ENCODE measurements at places on chromosomes 6 and 20.

GRCh38 chr6:609905-610304, 47.0 kb downstream of the HUS1B start:
- no peak for DNase-seq

GRCh38 chr6:82408952-82409431, 45.4 kb downstream of the TPBG start:
- DNase-seq = no peak

- no peak for DNase-seq
These were observed 64.0 kb downstream of the ZNF217 start for GRCh38 chr20:53529658-53530057.

DNA sequence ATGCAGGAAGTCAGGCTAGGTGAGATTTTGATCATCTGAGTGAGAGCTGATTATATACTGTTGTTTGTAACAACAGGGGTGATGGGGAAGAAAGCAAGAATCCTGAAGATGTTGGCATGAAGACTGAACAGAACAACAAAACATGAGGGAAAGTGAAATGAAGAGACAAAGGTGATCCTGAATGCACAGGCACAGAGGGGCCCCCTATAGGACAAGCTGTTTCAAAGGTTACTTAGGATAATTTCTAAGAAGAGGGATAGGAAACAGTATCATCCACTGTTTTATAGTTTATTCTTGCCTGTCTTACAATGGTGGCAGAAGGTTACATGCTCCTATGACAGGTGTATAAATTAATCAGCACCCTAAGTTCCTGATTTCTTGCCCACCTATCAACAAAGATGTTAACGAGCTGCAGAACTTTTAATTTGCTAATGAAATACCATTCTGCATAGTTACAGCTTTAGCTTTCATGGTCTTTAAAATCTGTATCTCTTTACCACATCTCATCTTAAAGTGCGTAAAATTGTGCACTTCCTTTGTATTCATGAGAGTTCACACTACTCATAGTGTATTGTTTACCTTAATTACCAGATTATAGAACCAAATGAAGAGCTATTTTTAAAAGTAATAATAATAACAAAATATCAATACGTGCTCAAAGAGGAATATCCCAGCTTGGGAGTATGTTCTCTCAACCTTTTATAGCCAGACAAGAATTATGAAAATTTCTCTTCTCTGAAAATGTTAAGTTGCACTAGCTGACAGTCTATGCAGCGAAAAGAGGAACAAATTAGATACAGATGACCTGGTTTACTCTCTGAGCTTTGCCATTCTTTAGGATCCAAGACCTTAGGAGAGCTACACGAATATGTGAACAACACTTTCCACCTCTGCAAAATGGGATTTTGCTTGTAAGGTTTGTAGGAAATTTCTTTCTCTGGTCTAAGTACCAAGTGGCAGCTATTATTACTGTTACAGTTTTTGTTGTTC, 192.5 kb downstream of the EDN1 start:
- no peak for DNase-seq

- DNase-seq = no peak
These were observed 37.2 kb downstream of the SLC22A2 start for GRCh38 chr6:160221423-160221822.

DNA sequence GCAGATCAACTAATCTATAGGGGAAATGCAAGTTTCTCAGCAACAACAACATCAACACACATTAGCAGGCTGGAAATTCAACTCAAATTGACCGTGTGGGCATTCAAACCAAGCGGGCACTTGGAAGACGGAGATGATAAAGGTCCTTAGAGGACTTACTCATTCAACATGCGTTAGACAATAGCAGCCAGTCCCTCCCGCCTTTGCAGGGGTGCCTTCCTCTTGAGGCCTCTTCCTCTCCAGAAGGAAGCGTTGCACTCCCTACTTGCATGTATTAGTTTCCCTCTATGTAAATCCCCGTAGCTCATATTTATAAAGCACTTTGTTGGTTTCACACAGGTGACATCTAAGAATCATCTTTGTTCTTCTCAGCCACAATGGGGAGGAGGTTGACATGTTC, 300.8 kb upstream of the STXBP5 start:
- DNase-seq = no peak

GRCh38 chr20:12256806-12257205, 339.1 kb downstream of the BTBD3 start:
- DNase-seq = no peak

DNA sequence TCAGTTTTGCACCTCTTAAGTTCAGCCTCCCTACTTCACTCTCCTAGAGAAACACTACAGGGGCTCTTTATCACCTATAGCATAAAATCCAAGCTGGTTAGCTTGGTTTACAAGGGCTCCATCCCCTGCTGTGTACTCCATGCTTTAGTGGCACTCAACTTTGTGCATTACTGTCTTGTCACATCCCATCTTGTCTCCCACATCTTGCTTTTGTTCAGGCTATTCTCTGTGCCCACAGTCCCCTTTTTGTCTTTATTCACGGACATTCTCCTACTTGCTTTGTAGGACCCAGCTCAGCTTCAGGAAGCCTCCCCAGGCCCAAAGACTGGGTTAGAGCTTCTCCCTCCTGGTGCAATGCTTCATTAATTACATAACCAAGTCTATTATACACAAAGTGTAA, 107.9 kb upstream of the SPACA1 start:
- no peak for DNase-seq

DNA sequence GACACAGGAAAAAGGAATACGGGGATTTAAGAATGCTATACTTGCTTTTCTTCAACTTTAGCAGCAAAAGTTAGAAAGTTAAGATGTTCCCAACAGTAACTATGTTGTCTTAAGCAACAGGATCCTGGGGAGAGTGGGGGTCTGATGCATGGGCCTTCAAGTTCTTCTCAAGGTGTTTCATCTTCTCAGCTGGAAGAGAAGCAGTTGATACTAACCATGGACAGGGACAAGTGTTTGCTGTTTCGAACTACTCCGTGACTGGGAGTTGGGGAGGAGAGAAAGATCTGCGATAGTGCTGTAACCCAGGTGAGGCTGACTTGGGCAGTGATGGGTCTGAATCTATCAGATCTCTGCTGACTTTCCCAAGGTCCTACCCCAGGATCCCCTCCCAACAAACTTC, 1.0 kb downstream of the OOEP start:
- DNase-seq = no peak

GRCh38 chr6:169794317-169795055, 43.1 kb downstream of the ERMARD start:
- no peak for DNase-seq

DNA sequence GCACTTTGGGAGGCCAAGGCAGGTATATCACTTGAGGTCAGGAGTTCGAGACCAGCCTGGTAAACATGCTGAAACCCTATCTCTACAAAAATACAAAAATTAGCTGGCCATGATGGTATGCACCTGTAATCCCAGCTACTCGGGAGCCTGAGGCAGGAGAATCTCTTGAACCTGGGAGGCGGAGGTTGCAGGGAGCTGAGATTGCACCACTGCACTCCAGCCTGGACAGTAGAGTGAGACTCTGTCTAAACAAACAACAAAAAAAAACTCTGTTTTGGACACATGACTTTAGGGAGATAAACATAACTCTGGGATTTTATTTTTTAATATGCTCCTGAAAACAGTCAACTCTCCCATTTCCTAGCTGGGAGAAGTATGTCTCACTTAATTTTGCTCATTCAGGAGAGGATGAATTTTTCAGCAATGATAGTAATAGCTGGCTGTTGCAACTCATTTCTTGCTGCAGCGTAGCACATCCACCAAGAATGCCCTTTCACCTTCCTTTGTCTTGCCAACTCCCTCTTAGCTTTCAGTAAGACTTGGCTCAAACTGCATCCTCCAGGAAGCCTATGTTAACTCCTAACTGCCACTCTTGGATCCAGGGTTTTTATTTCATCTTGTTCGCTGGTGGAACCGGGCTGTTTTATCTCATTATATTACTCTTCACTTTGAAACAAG, 24.3 kb downstream of the TOP1 start:
- DNase-seq = no peak

DNA sequence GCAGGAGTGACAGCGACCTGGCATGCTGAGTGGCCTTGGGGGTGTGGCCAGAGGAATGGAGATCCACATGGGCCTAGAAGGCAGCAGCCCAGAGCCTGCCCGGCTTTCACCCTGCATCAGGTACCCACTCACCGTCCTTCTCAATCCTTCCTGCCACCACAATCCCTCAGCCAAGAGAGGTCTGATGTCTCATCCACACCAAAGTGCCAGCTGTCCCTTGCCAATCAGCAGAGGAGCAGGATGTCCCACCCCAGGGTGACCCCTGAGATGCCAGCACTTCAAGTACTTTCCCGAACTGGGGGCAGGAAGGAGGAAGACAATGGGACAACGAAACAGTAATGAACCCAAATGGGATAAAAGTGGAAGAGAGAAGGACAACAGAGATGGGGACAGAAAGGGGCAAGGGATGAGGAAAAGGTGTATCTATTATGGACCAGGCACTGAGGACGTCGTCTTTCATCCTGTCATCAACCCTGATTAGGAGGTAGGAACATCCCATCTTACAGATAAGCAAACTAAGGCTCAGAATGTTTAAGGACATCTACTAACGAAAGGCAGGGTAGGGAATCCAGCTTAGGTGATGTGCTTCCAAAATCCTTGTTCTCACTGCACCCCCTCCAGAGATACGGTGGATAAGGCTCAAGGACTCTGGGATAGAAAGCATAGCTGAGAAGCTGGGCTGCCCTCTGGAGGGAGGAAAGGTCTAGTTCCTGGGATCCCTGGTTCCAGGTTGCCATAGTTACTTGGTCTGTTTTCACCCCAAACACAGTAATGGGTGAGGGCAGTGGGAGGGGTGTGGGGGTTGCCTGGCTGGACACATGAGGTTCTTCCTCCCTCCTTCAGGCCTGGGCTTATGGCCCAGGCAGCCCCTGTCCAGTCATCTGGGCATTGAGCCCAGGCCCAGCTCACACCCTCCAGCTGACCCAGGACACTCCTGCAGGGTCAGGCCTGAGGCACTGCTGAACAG, 4.5 kb upstream of the TNXB start:
- peak; percentile 72 for DNase-seq

- no peak for DNase-seq
These were observed 394.5 kb downstream of the PLCB1 start for GRCh38 chr20:8526610-8527009.

GRCh38 chr6:166202321-166202733, 34.7 kb upstream of the TBXT start:
- peak; percentile 24 for DNase-seq

- DNase-seq = no peak
These were observed 35.2 kb downstream of the PPP1R14C start for GRCh38 chr6:150177952-150178520.

DNA sequence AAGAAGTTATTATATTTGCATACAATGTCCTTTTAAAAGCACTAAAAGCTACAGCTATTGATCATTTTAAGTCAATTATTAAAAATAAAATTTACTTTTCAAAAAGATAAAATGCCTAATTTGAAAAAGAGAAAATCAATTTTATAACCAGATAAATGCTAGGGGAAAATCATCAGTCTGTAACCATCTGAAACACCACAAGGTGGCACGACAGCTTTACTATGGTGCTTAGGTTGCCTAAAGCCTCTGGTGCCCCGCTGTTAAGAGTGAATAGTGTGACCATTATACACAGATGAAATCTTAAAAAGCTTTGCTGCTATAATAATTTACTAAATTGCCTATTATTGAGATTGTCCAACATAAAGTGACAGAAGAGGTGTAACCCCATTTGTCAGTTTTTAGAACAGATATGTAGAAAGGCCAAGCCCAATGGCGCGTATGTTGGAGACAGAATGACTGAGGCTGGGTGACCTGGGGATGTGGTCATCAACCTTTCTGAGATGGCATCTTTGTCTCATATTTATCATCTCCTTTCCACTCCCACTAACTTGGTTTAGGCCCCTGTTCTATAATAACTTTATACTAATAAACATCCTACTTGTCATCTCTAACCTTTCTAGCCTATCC, 100.8 kb downstream of the MOXD1 start:
- DNase-seq = peak; percentile 52

GRCh38 chr20:9200620-9201019, 131.7 kb downstream of the PLCB4 start:
- DNase-seq = no peak

DNA sequence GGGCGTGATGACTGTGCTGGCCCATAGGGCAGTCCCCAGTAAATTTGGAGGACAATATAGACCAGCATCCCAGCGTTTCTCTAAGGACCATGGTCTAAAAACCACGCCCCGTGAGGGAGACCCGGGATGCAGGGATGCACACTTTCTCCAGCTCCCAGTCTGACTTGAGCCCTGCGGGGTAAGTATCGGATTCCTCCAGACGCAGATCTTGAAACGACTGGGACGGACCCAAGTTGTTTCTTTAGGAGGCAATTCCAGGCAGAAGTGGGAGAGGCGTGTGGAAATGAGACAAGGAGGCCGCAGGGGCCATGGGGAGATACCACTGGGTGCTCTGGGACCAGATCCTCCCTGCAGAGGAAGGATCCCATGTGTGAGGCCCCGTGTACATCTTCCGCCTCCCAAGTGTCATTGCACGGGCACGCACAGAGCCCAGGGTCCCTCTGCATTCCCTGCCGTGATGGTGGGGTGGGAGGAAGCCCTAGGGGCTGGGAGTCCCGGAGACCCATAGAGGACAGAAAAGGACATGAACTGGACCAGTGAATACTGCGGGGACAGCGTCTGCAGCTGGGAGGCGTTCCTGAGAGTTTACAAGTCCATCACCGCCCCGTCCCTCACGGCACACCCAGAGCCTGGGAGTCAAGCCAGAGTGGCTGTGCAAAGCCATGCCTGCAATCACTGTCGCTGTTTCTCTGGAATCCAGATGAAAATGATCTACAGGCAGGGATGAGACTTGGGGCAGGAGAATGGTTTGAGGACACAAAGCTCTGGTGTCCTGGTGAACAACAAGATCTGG, 522.9 kb downstream of the CDH26 start:
- no peak for DNase-seq

- DNase-seq = no peak
These were observed 693 bp downstream of the HLA-F start for GRCh38 chr6:29723666-29724588.

DNA sequence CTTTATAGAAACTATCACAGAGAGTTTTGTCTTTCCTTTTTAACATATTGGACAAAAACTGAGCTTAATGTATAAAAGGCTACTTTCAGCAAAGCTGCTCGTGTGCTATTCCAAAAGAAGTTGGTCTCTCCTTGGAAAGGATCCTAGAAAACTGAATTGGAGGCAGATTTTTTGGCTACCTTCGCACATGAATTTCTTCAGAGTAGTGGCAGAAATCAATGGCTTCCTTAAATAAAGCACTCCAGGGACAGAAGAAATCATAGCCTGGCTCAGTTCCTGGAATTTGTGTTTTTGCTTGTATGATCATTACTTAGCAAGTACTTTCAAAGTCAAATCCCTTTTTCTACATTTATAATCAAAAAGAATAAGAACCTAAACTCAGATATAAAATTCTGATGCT, 780.3 kb downstream of the PHF3 start:
- DNase-seq = peak; percentile 20

GRCh38 chr6:104281370-104281769, 578.3 kb downstream of the HACE1 start:
- DNase-seq = no peak

GRCh38 chr20:50916257-50916656, 15.0 kb downstream of the ADNP start:
- no peak for DNase-seq

Measured in globus pallidus (tissue), 1 donor.